Stimulated activated CD4-positive, alpha-beta T cell treated with anti-CD3 and anti-CD28 coated beads, Interleukin-15, amount 100 ng/mL, for 48 hours (primary cell): ENCODE measurements at places on chromosomes 11 and 22.

- no peak for DNase-seq
Observed at GRCh38 chr11:65448418-65449105, 26.0 kb downstream of the NEAT1 start.

GRCh38 chr22:42922374-42923191 lies 65.5 kb upstream of the ARFGAP3 start:
- no peak for DNase-seq

DNA sequence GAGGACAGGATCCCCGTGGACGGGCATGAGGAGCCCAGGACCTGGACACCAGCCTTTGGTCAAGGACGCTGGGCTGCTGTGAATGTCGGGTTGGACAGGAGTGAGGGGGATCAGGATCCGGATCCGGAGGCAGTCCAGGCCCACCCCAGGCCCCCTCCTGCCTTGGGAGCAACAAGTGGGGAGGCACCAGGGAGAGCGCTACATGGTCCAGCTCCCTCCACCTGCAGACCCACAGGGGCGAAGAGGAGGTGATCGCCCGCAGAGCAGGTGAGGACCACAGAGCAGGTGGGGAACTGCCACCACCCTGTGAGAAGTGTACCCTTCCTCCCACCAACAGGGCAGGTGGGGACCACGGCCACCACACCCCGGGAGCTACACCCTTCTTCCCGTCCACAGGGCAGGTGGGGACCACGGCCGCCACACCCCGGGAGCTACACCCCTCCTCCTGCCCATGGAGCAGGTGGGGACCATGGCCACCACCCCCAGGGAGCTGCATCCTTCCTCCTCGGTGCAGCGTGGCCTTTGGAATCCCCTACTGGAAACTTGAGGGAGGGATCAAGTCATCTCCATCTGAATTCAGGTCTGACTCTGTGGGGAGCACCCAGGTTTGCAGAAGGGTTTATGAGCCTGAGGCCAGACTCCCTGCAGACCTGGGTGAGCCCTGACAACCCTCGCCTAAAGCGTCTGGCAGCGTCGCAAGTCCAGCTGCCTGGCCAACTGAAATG lies 141.0 kb downstream of the BRD1 start:
- no peak for DNase-seq

GRCh38 chr11:117417856-117418255 lies 90.2 kb downstream of the CEP164 start:
- DNase-seq: no peak

- no peak for DNase-seq
Observed at GRCh38 chr11:48101958-48102357, 114.7 kb upstream of the OR4B1 start.

- DNase-seq: no peak
Observed at GRCh38 chr11:8905528-8906165, 5.3 kb upstream of the AKIP1 start.

GRCh38 chr22:35894937-35895708 lies 133.5 kb downstream of the RBFOX2 start:
- no peak for DNase-seq

GRCh38 chr11:61021661-61022212 lies 50.3 kb downstream of the CD6 start:
- peak; percentile 81 for DNase-seq

DNA sequence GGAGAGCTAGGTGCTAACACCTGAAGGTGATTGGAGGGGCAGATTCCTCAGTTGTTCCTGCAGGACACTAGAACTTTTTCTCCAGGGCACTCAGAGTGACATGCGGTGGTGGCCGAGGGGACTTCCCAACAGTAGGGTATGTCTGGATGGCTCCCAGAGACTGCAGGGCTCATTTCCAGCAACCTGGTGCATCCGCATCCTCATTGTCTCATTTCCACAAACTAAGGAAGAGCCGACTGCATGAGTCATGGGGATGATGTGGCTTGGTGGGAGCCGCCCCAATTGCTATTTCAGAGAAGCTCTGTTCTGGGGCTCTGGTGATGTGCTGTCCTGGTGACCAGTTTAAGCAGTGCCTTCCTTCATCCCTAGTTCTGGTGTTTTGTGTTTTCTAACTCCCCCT lies 2.8 kb upstream of the ROBO4 start:
- DNase-seq: no peak

GRCh38 chr11:85941380-85941973 lies 86.3 kb downstream of the CCDC83 start:
- DNase-seq: no peak

DNA sequence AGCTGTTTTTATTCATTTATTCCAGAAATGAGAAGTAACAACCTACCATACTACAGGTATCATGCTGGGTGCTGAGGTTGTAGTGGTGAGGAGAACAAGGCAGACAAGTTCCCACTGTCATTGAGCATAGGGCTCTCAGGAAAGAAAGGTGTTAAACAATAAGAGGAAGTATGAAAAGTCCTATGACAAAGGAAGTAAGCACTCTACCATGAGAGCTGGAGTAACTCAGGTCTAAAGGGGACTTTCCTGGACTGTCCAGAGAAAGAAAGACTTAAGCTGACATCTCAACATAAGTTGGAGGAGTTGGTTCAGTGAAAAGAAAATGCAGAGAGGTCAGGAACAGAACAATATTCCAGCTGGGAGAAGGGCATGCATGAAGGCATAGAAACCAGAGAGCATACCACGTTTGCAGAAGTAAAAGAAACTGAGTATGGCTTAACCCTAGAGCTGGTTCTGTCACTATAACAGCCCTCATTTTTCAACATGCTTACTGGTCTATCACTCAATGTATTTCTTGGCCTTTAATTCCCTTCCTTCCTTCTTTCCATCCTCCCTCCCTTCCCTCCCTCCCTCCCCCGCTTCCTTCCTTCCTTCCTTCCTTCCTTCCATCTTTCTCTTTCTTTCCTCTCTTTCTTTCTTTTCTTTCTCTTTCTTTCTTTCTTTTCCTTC lies 137.8 kb upstream of the BDNF start:
- DNase-seq: no peak

- DNase-seq: peak; percentile 57
Observed at GRCh38 chr22:22235558-22235957, 9.0 kb upstream of the VPREB1 start.

DNA sequence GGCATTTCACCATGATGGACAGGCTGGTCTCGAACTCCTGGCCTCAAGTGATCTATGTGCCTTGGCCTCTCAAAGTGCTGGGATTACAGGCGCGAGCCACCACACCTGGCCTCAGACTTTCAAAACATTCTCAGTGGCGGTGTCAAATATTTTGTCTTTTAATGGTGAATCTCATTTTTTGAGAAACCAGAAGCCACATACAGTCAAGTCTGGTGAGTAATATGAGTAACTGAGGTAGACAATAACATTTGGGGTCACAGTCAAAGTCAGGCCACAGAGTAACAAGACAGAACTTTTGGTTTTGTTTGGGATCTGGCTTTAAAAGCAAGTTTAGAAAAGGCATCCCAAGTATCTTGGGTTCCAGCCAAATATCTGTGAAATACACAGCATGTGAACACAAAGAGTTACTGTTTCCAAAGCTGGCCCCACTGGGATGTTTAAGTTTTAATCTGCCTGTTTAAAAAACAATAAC lies 5.6 kb upstream of the TMA7B start:
- no peak for DNase-seq

DNA sequence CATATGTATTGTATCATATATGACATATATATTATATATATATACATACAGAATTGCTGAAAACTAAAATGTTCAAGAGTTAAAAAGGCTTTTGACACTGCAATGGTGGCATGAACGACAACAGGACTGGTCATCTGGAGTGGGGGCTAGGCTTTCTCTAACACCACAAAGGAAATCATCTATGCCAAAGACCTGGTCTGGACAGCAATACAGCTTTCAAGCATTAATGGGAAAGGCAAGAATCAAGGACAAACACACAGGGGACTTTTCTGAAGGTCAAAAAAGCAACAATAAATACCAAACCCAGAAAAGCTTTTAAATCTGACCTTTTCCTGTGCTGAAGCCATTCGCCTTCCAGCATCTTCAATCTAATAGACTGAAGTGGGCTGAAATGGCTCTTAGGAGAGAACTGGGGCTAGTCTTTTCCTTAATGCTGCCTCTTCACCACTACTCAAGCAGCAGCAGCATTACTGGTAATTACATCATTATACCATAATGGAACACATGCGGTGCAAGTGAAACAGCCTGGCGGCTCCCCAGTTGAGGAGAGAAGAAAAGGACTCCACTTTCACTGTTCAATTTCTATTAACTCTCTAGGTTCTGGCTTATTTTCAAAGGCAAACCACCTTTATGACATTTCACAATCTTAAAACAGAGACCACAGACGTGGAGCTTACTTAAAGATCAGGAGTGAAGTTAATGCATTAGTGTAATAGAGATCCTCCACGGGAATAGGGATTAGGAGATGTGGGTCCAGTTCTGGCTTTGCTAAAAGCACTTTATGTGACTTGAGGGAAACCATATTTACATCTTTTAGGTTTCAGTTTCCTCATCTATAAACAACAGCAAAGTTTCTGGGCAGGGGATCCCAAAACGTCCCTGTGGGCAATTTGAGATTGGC lies 63.0 kb downstream of the GAB2 start:
- DNase-seq: no peak

DNA sequence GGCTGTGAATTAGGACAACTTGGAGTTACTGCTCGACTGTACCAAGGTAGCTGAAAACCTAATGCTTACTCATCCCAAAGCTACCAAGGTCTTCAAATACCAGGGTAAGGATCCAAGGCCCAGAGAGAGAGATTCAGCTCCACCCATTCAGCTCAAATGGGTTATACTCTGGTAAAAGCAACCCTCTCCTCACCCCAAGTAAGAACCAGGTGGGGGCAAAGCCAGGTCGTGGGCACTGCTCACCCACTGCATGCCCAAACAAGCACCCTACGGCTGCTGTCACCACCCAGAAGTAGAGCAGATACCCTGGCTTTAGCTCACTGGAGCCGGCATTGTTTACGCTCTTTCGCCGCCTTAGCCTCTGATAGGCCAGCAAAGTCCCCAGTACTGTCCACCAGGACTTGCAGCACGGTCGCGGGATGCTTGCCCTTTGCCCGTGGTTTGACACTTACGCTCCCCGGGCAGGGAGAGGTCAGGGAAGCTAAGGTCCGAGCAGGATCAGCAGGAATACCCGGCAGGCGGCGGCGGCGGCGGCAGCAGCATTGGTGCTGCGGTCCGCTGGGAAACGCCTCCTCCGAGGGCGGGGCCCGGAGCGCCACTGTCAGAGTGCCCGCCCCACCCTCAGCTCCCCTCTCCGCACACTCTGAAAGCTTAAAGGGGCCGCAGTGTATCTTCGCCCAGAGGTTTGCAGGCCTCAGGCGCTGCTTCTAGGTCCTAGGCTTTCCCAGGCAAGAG lies 19.6 kb downstream of the CKAP5 start:
- DNase-seq: peak; percentile 50

GRCh38 chr22:22553735-22554586 lies 5.1 kb downstream of the PRAME start:
- DNase-seq: no peak

GRCh38 chr11:38014405-38014804 lies 1416.4 kb upstream of the RAG2 start:
- no peak for DNase-seq

- DNase-seq: no peak
Observed at GRCh38 chr11:70080763-70081162, 2.6 kb downstream of the ANO1 start.

- DNase-seq: no peak
Observed at GRCh38 chr11:44627165-44627789, 61.8 kb downstream of the CD82 start.

DNA sequence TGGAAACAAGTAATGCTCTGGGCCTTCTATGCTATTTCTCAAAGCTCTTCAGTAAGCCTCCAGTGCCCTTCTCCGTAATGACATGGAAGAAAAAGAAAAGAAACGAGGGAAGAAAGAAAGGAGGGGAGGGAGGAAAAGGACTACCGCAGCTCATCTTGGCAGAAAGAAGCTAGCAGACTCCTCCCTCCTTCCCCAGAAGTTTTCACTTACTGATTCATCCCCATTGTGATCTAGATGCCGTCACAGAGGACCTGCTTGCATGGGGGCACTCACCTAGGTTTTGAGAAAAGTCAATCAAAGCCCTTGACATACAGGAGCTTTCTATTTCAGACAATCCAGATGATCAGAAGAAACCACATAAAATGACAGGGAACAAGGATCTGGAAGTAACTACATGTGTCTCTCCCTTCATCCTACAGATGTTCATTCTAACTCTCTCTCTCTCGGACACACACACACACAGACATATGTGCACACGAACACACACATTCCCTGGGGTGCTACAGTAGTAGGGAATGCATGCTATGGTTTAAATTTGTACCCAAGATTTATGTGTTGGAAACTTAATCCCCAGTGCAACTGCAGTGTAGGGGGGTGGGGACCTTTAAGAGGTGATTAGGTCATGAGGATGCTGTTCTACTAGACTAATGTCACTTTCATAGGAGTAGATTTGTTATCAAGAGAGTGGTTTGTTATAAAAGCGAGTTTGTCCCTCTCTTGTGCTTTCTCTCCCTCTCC lies 37.6 kb upstream of the RCN1 start:
- DNase-seq: no peak

DNA sequence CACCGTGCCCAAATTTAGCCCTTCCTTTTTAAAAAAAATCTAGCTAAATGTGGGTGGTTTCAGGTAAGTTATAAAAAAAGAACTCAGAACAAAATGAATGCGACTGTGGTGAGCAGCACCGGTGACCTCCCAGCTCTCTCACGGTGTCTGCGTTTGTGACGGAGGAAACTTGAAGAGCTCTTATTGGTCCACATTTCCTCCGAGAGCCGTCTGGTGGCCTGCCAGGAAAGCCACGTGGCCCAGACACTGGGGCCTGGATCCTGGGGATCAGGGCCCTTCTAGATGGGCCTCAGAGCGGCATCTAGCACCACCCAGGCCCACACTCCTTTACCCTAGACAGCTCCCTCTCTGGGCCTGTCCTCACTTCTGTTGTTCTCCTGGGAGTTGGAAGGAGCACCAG lies 39.5 kb downstream of the B3GAT1 start:
- no peak for DNase-seq

DNA sequence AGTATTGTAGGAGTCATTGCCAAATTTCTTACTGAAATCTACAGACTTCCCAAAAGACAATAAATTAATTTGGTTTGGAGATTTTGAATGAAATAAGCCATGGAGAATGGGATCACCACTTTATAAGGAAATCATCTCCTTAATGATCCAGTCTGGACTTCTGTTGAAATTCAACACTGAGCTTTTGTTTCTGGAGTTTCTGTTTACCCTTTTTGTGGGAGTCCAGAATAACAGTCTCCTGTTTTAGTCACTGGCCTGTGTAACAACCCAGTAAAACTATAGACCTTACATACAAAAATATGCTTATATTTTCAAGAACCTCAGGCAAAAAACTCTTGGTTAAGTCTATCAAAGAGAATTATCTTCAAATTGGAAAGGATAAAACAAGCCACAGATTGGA lies 321.7 kb upstream of the PLET1 start:
- DNase-seq: no peak

- peak; percentile 56 for DNase-seq
Observed at GRCh38 chr22:23402275-23403151, 177.6 kb downstream of the IGLL1 start.

DNA sequence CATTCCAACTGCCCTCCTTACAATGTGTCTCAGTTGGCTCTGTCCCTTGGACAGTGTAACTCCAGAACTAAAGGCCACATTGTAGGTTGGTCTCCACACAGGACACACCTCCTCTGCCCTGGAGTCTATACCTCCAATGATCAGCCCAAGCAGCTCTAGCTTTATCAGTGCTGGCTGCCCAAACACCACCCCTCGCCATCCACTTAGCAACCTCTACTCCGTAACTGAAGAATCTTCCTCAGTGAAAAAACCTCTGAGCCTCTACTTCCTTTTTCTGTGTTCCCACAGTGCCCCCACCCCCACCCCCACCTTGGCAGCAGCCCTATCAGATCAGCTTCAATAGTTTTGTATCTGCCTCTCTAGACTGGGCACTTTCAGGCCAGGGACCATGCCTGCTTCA lies 33.4 kb downstream of the SERPINH1 start:
- DNase-seq: no peak

GRCh38 chr22:46107089-46107664 lies 43.1 kb upstream of the PPARA start:
- DNase-seq: no peak
